ENCODE measurements at places on chromosomes 13 and 19.

DNA sequence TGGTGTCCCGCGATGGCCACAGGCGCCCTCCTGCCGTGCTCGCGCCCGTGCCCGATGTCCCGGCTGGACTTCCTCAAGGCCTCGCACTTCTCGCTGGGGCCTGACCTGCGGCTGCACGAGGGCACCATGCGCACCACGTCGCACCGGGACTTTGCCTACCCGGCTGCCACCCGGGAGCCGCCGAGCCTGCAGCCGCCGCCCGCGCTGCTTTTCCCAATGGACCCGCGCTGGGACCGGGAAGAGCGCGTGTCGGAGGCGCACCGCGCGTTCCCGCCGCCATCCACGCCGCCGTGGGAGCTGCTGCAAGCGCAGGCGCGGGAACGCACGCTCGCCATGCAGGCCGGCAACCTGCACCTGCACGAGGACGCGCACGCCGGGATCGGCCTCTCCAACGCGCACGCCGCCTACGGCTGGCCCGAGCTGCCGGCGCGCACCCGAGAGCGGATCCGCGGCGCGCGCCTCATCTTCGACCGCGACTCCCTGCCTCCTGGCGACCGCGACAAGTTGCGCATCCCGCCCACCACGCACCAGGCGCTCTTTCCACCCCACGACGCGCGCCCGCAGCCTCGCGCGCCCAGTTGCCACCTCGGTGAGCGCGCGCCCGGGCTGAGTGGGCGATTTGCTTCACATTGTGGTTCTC lies 12.1 kb upstream of the PEX11G start:
- no peak for DNase-seq

- no peak for DNase-seq
Measured at GRCh38 chr13:26053418-26053980, 1.7 kb upstream of the SHISA2 start.

DNA sequence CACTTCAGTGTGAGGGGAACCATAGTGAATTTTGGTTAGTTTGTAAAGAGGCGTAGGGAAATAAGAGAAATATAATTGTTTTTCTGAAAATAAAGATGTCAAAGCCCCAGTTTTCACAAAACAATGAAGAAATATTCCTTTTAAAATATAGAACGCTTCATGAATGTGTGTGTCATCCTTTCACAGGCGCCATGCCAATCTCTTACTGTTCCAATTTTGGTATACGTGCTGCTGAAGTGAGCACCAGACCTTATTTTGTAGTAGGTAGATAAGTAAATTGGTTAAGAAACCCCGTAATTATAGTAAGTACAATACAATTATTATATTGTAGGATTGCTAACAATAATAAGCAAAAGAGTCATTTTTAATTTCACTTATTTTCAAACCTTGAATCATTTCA lies 43.3 kb downstream of the NAA16 start:
- no peak for DNase-seq

GRCh38 chr13:21948769-21949474 lies 278.0 kb downstream of the FGF9 start:
- no peak for DNase-seq

- DNase-seq = peak; percentile 90
Measured at GRCh38 chr19:42254850-42255765, at the start of gene ERF. ERF (minus strand) TSS chr19:42255128; CDS start chr19:42254999, 129 bp downstream.

DNA sequence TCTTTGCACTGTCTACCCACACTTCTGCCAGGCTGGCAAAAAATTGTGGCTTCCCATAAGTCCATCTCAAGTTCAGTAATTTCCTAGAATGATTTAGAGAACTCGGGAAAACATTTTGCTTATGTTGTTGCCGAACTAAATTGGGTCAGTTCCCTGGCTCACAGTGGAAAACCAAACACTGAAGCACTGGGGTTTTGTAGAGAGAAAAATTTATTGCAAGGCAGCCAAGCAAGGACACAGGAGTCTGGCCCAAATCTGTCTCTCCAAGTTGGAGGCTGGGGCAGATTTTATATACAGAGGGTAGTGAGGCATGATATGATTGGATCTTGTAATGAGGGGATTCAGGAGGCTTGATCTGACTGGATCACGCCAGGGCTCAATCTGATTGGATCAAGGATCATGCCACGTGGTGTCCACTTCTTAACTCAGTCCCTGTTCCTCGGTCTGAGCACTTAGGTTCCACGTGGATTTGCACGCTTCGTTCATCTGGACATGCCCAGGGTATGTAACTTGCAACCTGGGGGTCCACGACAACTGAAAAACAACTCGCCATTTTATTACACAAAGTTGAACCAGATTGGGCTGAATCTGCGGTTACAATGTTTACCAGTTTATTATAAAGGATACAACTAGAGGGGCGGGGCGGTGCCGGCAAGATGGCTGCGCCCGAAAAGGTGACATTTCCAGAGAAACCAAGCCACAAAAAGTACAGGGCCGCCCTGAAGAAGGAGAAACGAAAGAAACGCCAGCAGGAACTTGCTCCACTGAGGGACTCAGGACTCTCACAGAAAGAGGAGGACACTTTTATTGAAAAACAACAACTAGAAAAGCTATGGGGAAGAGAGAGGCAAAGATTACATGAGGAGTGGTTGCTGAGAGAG lies 7.3 kb downstream of the CD209 start:
- DNase-seq = no peak

- DNase-seq = no peak
Measured at GRCh38 chr13:50672025-50672424, 171.5 kb downstream of the DLEU7 start.

DNA sequence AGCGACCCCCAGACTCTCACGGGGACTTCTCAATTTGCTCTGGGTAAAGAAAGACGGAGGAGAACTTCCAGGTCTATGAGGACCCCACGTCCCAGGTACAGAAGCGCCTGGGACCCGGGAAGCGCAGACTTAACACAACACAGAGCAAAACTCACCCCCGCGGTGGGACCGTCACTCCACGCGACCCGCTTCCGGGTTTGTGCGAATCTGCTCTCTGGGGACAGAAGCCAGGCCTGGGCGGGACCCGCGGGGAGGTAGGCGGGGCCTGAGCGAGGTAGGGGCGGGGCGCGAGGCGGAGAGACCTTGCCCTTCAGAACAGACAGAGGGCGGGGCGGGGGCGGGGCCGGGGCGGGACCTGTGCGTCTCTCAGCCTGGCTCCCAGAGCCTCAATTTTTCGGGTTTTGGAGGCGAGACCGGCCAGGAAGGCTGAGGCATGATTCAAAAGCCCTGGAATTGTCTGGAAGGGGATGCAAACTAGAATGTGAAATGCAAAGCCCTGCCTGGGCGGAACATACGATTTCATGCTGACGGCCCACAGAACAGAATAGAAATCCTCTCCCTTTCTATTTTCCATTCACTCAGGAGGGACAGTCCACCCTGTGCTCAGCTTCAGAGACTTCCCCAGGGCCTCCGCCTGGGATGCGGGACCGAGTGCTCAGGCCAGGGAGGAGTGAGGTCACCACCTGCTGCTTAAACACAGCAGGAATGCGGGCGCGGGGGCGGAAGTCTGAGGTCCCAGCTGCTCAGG lies 19.3 kb upstream of the ZNF888 start:
- peak; percentile 94 for DNase-seq

DNA sequence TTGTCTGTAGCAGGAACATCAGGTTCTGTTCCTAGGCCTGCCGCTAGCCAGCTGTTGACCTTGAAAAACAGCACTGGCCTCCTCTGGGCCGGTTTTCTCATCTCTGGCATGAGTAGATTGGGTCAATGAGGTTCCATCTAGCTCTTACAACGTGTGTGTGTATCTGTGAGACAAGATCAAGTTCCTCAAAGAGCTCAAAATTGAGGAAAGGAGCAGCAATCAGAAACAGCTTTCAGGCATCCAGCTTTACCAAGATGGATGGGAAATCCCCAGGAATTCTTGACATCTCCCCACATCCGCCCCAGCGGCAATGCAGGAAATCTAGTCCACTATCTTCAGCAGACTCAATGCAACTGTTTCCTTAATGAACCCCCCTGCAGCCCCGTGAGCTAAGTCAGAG lies 4.9 kb downstream of the FLT1 start:
- DNase-seq = no peak

DNA sequence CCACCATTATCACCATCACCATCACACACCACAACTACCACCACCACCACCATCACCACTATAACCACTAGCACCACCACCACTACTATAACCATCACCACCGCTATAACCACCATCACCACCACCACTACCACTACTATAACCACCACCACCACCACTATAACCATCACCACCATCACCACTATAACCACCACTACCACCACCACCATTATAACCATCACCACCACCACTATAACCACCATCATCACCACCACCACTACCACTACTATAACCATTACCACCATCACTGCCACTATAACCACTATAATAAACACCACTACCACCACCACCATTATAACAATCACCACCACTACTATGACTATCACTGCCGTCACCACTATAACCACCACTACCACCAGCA lies 173.2 kb downstream of the DCLK1 start:
- no peak for DNase-seq

GRCh38 chr13:89897681-89898080 lies 1449.8 kb upstream of the MIR17HG start:
- DNase-seq = no peak

- DNase-seq = no peak
Measured at GRCh38 chr19:1761528-1762242, 8.4 kb downstream of the ONECUT3 start.

DNA sequence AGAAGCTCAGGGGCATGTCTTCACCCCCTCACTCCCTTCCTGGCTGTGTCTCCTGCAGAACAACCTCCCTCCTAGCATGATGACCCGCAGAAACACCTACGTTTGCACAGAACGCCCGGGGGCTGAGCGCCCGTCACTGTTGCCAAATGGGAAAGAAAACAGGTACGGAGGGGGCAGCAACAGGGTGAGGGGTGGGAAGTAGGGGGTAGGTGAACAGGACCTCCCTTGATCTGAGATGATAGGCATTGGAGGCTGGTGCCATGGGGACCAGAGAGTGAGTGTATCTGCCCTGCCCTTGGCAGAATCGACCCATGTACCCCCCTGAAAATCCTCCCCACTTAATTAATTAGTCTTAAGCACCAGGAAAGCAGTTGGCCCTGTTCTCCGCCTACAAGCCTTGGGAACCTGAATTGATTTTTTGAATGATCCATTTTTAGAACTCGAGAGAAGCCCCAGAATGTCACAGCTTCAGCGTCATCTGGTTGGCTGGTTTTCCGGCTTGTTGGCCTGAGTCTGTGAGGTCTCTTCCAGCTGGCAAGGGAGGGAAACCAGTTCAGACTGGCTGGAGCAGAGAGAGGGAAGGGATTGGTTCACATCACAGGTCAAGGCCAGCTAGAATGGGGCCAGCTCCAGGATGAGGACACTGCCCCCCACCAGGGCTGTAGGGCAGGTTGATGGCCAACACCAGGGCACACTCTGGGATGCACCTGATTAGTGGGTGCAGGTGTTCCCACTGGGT lies 28.2 kb downstream of the CKM start:
- DNase-seq = no peak

DNA sequence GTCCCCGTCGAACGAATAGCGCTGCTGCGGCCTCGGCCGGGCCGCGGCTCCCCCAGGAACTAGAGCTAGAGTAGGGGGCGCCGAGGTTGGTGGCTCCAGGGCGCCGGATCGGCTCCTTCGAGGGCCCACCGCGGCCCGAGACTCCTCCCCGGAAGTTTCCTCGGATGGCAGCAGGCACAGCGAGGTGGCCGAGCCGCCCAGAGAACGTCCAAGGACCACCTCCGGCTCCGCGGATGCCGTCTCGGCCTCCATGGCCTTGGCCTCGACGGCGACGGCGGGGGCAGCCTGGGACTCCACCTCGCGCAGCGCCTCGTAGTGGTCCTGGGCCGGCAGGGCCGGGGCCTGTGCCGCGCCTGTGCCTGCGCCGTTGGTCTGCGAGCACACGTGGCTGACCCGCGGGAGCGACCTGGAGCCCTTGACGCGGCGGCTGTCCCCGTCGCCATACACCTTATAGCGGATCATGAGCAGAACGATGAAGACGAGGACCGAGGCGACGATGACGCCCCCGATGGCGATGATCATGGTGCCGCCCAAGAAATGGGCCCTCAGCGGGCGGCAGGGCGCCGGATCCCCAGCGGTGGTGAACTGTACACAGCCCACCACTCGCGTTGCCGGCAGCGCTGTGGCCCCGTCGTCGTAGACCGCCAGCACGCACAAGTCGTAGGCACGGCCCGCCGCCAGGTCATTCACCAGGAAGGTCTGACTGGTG lies 11.8 kb downstream of the IFNL1 start:
- DNase-seq = no peak

Data from CD4-positive, alpha-beta T cell treated with Interleukin-4 for 4 hours (primary cell).